ENCODE measurements at places on chromosomes 5 and 9.
A peak's percentile ranks its signal among the peaks of the same experiment; 100 is the strongest.

DNA sequence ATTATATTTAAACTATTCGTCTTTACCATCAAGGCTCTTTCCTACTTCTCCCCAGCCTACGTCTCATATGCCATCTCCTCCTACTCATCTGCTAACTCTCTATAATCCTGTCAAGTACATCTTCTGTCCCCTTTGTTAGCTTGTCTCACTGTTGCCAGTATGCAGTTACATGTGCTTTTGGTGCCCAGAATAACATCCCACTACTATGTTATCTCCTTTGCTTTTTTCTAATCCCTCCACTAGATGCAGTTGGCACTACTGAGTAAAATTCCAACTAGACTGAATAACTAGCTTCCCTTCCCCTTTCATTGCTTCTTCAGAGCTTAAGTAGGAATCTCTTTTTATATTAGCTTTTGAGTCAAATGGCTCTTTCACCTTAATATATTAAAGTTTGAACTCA, 3.0 kb upstream of the ARRDC3 start:
- DNase-seq = no peak

GRCh38 chr9:68492806-68493205, 47.9 kb downstream of the TMEM252 start:
- DNase-seq = no peak

DNA sequence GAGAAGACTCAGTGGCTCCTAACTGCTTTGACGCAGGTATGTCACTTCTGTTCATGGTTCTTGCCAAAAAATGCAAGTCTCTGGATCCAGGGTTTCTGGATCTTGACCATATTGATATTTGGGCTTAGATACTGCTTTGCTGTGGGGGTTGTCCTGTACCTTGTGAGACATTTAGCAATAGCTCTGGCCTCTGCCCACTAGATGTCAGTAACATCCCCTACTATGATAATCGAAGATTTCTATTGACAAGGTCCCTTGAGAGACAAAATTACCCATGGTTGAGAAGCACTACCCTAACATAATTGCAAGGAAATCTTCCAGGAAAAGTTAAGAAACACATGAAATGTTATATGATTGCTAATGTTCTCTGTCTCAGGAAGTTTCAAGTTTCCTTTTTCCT, 285.4 kb downstream of the TMEM232 start:
- peak; percentile 40 for DNase-seq

DNA sequence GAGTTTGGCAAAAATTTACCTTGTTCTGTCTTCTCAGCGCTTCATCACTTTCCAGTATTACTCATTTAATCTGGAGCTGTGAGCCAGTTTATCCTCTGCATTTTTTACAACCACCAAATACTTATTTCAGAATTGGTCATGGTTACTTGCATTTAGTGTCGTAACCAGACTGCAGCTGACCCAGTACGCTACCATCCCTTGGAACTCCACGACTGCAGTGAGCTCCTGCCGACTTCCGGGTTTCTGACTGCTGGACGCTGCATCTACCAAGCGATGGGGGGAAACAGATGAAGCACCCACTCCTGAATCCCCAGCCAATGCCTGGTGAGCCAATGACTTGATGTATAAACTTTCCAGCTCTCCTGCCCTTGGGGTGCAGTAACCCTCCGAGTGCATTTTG, 174.4 kb upstream of the PRLR start:
- no peak for DNase-seq

DNA sequence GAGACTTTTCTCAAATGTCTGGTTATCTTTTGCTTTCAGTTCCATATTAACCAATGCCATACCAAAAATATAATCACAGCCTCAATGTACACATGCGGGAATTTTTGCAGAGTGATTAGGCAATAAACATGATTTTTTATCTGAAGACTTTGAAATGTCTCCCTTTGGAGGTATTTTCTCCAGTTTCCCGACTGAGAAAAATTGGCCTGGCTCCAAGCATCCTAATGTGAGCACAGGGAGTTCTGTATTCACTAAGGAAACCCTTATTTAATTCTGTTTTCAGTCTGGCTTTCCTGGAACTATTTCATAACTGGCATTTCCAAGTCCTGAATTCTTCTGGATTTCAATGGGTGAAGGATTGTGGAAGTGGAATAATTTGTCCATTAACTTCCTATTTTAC, 8.5 kb downstream of the HCN1 start:
- DNase-seq = no peak

DNA sequence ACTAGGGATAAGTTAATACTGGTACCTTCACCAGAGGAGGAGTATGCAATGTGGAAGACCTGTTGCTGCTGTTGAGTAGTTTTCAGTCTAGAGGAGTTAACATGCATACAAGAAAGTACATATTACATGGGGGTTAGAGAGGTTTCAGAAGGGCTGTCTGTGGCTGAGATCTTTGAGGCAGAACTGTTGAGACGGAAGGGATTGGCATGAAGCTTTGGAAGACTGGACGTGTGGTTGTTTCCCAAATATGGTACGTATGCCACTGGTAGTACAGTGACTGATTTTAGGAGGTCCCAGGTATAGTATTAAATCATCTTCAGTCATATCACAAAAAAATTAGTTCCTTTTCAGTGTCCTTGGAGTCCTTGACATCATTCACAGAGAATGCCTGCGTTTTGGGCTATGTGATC, 17.6 kb downstream of the TNFAIP8 start:
- DNase-seq = no peak

DNA sequence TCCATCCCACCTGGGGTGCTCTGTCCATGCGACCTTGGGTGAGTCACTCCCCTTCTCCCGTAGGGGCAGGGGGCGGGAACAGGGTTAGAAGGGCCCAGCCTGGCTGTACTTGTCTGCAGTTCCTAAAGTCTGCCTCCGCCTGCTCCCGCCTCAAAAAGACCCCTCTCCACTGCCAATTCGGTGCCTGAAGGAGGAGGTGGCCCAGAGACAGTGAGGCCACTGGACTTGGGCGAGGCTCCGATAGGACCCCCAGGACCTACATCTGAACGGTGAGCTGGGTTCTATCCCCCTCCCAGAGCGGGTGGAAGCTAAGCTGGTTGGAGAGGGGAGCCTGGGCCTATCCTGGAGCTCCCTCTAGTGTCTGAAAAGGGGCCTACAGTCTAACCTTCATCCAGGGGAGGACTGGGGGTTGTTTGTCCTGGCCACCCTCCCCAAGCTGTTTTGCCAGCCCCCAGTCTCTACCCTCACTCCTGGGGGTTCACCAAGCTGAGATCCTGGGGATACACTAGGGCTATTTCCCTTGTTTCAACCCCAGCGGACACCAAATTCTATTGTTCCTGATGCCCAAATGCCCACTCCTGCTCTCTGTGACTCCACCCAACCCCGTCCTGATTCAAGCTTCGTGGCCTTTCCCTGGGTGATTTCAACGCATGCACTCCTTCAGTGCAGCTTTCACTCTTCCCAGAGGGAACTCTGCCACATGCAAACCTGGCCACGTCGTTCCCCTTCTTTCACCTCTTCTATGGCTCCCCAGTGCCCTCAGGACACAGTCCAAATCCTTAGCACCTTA, 6.1 kb upstream of the CRB2 start:
- DNase-seq = peak; percentile 62

DNA sequence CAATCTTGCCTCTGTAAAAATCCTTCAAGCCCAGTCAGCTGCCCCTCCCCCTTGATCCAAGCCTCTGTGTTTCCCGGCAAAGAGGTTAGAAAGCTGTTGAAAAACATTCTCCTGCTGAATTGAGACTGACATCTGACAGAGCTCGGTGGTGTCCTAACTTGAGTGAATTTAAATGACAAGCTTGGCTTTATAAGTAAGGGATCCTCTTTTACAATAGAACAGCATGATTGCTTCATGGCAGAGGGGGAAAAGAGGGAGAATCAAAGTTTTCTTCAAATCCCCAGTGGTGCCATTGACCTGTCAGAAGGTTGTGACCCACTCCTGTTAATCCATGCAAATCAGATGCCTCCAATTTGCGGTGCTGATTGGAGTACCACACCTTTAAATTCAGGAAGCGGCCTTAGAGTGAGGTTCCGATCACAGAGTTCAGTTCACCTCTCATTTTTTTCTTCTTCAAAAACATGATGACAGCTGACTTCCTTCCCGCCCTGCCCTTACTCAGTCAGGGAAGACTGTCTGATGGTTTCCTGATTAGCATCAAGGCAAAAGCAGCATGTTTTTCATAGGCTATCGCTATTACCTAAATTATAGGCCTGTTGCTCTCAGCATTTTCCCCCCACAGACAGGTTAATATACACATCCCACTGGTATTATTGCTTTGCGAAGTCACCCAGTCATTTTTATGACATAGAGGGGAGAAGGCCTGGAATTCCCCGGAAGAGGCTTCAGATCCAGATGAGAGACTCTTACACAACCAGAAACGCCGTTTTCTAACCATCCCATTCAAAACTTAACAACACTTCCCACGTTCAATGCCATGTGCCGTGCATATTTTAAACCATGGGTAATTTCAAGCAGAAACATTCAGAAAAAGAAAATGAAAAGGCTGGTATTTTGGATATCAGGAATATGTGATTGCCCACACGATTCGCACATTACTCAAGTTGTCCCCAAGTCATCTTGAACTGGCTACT, 141.4 kb downstream of the EBF1 start:
- DNase-seq = no peak

GRCh38 chr5:78300464-78301045, 6.1 kb upstream of the AP3B1 start:
- DNase-seq = peak; percentile 56

DNA sequence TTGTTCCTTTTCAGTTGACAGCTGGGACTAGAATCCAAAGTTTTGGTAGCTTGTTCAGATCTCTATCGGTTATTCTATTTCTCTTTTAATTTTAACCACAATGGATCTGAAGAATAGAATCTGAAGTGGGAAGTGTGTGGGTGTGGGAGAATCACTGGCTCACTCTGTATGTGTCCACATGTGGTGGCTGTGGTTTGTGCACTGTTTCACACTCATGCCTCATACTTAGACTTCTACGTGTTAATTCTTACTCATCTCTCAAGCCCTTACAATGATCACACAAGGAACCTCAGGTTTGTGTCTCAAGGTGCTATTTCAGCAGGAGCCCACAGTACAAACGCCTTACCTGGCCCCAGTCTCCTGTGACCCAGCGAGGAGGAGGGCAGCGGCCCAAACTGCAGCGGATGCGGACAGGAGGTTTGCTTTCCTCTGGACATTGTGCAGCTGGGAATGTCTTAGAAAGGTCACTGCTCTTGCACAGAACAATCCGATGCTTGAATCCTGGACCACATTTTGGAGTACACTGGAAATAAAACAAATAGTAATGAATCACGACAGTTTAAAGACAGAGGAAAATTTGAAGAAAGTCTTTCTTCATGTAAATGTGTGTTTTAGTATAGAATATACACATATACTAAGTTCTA, 309.1 kb downstream of the ADAMTS6 start:
- peak; percentile 84 for DNase-seq

DNA sequence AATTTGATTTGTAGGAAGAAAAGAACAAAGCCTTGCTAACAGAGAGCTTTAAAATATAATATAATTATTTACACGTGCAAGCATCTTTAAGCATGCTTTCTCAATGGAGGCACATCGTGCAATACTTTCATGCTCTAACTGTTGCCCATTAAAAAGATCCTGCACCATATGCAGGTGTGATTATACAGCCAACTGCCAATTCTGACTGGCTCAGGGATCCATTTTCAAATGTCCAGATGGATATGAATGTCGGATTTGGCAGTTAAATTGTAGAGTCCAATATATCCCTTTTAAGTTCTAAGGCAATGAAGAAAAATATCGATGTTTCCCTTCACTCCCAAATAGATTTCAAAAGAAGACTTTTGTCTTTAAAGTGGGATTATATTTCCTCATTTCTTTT, 416.4 kb upstream of the CD180 start:
- no peak for DNase-seq

GRCh38 chr9:38296807-38297206, 95.7 kb upstream of the ALDH1B1 start:
- no peak for DNase-seq

Measured in cardiac fibroblast (primary cell).